ENCODE measurements at places on chromosomes 12 and 14.
A peak's percentile ranks its signal among the peaks of the same experiment; 100 is the strongest.

DNA sequence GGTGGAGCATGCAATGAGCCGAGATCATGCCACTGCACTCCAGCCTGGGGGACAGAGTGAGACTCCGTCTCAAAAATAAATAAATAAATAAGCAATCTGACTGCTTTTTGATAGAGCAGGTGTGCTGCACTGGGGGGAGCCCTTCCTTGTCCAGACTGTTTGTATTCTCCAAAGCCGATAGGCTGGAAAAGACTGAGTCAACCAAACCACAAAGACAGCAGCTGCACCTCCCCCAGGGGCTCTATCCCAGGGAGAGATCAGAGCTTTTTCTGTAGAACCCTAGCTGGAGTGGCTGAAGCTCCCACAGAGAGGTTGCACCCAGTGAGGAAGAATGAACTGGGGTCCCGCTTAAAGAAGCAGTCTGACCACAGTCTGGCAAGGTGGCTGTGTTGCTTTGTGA, 45.8 kb upstream of the LALBA start:
- no peak for DNase-seq

- no peak for DNase-seq
Observed at GRCh38 chr12:96308881-96309280, 91.4 kb downstream of the CDK17 start.

GRCh38 chr12:91958816-91959215, 186.8 kb downstream of the BTG1 start:
- no peak for DNase-seq

DNA sequence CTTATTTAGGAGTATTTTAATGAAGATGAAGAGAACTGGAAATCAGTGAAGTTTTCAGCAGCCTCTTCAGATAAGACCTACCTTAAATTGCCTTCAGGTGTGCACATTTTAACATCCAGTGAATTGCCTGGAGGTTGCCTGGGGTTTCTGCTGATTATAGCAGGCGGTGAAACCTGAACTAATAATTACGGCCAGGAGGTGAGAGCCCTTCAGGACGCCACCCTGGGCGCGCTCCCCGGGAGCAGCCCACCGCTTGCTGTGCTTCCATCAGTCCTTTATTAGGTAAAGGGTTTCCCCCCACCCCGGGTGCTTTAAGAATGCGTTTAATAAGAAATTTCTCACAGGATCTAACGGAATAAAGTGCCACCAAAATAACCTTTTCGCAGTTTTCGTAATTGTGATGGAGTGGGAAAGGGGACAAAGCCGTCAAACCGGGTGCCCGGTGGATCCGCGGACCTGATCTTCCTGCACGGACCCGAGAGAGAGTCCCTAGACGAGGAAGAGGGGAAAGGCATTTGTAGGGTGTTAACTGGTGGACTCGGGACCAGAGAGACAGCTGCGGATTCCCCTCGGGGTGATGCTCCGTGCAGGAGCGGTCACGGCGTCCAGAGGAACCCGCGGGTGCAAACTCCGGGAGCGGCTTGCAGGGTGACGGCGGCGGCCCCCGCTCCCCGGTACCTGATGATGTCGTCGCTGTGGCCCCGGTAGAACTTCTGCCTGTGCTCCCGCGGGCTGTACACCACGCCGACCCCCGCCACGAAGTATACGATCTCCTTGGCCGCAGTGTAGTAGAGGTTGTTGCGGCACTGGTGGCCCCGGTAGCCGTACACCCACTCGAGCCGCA, 902 bp downstream of the EML5 start:
- DNase-seq, result peak; percentile 40

DNA sequence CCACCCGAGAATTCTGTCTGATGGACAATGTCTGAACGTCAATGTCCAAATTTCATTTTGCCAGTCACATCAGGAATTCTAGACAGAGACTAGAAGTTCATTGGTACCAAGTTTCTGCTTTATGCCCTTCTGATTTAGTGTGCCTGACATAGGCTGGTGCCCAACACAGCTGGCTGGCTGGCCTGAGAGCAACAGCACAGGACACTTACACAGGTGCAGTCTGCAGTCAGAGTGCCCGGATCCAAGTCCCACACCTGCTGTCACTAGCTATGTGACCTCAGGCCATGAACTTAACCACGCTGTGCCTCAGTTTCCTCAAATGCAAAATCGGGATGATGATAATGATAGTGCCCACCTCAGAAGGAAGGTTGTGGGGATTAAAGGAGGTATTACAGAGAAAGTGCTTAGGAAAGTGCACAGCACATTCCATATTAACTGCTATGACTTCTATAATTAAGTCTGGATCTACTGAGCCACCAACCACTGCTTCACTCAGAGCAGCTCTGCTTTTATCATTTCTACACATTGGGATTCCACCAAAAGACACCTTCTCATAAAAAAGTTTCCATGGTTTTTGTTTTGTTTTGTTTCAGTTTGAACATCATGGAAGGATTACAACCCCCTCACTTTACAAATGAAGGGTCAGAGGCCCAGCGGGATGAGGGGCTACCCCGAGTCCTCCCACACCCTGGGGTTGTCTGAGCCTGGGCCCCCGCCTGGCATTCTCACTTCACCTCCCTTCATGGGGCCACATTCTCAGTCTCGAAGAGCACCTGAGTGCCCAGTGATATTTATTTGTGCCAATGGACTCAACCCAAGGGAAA, 168.8 kb upstream of the BCL2L14 start:
- DNase-seq, result peak; percentile 57

DNA sequence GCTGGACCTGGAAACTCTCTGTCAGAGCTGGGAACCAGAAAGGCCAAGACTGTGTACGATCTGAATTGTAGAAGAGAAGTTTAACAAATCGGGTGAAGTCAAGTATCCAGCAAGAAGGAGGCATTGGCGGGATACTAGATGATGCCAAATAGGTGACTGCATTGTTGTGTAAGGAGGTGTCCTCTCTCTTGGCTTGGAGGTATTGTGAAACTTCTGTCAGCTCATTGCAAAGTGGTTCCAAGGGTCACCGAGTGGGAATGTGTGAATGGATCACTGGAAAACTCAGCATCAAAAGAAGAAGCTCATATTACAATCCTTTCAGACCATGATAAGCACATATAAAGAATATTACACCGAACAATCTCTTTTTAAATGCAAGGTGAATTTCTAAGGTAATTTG, 11.7 kb downstream of the NAV3 start:
- DNase-seq, result no peak

DNA sequence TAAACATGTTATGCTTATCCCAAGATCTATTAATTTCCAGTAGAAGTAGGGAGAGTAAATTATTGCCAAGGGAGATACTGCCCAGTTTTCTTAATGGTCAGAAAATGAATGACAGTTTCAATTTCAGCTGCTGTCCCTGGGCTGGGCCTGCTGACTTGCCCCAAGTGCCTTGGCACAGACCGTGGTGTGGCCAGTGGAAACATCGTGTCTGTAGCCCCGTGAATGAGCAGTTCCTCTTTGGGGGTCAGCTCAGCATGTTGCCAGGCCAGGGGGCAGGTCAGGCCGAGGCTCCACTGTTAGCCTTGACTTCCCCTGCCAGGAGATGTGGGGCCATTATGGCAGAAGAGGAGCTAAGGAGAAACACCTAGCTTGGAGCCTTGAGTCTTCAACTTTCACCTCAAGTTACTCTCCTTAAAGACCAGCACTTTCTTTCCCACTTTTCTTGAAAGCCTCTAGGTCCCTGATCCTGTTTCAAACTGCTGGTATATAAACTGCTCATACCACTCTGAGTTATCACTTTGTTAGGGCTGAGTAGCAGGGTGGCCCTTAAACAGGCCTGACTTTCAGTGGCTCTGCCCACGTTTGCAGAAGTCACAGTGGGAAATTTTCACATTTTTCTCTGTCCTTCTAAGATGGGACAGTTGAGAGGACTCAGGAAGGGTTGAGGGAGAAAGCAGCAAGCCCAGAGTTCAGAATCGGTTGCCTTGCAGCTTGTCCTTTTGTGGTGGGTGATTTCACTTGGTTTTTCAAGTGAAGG, 73.2 kb downstream of the SUSD6 start:
- no peak for DNase-seq

- DNase-seq, result no peak
Observed at GRCh38 chr12:27244689-27245488, 803 bp downstream of the STK38L start.

All from stimulated activated CD4-positive, alpha-beta T cell treated with anti-CD3 and anti-CD28 coated beads, Interleukin-2, amount 100 ng/mL, for 24 hours (primary cell).